ENCODE measurements at places on chromosomes 12 and 14.

DNA sequence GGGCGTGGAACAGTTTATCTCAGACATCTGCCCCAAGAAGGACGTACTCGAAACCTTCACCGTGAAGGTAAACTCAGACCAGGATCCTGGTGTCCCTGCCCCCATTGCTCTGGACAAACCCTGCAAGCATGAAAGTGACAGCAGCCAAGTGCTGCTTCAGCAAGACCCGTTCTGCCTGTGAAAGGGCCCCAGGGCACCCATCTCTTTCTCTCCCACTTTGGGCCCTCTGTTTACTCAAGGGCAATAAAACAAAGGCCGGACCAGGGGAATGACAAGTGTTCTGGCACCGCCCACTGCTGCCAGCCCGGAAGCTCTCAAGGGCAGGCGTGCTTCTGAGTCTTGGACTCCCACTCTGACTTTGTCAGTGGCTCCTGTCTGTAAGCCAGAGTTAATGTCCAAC is 35.3 kb downstream of the CD9 start:
- no peak for DNase-seq

DNA sequence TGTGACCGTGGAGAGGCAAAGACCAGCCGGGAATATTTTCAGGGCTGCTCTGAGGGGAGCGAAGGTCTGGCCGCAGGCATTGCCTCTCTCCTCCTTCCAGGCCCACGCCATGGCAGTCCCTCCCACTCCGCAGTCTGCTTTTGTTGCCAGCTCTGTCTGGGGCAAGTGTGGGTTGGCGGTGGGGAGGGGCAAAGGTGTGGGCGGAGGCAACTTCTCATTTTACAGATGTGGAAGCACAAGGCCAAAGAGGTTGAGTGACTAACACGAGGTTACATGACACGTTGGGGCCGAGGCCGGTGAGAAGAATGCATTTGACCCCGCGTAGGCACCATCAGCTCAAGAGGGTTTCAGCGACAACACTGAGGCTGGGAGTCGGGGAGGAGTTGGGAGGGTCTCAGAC is 6.1 kb upstream of the FAIM2 start:
- DNase-seq = peak; percentile 70

DNA sequence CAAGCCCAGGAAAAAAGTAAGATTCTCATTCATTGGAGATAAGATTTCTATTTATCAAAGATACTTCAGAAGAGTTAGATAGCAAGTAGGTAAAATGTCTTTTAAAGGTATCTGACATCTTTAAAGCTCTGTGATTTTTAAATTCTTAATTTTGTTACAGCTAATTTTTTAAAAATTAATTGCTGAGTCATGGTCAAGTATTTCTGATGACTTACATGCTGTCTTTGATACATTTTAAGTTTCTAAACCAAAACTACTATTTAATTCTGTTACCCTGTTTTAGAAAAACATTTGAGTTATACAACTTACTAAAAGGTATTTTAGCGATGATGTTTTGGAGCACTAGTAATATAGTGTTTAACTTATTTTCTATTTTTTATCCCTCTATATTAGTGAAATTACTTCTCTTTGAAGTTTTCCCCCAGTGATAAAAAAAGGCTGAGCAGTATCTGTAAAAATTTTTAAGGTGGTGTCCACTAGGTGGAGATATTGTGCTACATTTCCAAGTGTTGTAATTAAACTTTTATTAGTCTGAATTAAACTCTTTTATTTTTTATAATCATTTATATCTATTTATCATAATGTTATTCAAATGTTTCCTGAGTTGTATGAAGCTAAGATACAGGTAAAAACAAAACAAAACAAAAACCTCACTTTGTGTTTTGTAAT is 11.5 kb downstream of the ALG10 start:
- peak; percentile 11 for DNase-seq

DNA sequence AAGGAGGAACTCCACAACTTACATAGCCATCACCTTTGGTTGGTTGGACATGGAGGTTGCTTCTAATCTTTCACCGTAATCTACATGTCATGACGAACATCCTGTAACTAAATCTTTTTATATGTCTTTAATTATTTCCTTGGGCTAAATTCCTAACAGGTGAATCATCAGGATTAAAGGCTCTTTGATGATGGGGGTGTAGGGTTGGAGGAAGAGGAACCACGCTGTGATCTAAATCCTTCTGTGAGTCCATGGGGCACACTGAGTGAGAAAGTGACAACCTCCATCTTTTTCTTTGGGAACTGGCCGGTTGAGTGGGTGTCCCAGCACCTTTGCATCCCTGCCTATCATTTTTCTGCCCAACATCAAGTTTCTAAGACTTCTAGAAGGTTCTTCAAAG is 31.1 kb upstream of the MAP1LC3B2 start:
- DNase-seq = peak; percentile 77

GRCh38 chr12:3242199-3242863 is 165.2 kb downstream of the TSPAN9 start:
- no peak for DNase-seq

- DNase-seq = no peak
Observed at GRCh38 chr12:41437563-41437962, 249.4 kb downstream of the PDZRN4 start.

DNA sequence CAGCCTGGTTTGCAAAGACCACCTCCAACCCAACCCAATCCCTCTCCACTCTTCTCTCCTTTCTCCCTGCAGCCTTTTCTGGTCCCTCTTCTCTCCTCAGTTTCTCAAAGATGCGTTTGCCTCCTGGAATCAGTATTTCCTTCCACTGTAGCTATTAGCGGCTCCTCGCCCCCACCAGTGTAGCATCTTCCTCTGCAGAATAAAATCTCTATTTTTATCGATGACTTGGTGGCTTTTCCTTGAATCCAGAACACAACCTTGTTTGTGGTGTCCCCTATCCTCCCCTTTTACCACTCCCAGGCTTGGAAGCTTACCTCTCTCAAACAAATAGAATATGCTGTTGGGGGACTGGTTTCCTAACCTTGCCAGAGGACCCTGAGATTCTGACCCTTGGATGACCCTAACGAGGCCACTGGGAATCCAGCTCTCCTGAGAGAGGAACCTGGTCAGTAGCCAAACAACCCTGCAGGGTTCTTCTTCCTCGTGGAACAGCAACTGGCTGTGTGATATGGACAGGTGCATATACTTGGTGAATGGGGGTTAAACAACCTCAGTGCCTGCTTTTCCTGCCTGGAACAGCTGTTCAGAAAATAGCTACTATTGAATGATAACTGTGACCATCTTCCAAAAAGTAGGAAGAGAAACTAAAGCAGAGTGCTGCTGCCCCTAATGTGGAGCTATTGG is 4.4 kb downstream of the WNT1 start:
- DNase-seq = no peak

DNA sequence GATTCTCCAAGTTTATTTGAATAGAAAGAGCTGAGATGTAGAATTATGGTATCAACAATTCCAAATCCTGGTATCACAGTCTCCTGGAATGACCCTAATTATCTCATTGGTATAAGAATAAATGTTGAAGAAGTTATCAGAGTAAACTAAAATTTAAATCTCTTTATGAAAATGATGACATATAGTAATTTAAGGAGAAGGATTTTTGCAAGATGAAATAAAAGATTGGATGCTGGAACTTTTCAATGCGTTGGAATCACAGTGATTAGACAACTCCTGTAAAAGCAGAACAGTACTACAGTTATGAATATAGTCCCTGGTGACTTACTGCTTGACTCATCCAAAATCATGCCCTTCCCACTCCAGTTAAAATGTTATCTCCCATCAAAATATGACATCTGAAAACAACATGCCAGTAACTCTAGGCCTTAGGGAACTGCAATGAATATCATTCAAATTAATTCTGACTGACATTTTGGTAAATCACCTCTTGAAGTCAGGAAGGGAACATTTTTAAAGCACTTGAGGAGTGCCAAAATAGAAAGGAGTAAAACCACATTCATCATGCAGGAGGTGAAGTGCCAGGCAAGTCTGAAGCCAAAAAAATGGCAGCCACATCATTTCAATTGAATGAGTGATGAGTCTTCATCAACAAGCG is 197.8 kb upstream of the PRKD1 start:
- DNase-seq = no peak
